Globus pallidus (tissue), 1 donor: ENCODE measurements at places on chromosomes 7 and 10.

DNA sequence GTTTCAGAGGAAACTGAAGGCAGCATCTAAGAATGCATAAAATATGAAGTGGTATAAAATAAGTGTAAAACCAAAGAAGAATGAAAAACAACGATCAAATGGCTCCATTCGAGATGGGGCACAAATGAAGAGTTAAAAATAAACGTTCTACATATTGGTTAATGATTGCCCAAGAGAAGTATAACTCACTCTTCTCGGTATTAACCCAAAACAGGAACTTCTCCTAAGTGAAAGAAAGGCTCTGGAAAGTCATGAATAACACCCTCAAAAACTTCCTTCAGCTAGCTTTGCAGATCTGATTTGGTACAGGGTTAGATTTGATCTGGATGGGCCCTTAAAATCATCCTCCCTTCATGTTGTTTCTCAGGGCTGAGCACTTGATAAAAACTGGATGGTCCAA, 94.3 kb upstream of the ADO start:
- no peak for DNase-seq

DNA sequence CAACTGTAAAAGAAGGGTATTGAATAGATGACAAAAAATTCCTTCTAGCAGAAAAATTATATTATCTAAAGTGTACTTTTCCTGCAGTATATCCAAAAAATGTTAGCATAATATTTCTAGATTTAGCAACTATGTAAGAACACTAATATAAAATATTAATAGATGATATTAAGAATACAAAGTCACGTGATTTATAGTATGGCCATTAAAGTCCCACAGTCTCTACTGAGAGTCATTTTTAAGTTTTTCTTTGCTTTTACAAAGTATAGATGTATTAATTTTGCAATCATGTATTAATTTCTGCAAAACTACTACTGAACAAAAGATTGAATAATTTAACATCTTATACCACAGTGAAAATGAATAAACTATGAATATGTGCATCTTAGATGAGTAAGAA, 94.9 kb downstream of the ZWINT start:
- no peak for DNase-seq

DNA sequence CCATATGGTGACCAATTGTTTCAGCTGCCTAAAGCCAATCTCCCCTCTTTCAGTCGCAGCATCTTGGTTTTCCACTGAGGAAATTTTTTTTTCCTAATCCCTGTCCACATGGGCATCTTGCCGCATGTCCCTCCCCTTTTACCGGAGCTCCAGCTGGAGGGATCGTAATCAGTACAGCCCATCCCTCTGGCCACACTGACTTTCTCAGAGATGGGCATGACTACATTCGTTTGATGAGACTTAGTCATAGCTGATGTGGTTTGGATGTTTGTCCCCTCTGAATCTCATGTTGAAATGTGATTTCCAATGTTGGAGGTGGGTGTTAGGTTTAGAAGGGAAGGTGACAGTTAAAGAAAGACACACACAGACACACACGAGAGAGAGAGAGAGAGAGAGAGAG, 186.8 kb upstream of the CXCL12 start:
- DNase-seq = no peak

DNA sequence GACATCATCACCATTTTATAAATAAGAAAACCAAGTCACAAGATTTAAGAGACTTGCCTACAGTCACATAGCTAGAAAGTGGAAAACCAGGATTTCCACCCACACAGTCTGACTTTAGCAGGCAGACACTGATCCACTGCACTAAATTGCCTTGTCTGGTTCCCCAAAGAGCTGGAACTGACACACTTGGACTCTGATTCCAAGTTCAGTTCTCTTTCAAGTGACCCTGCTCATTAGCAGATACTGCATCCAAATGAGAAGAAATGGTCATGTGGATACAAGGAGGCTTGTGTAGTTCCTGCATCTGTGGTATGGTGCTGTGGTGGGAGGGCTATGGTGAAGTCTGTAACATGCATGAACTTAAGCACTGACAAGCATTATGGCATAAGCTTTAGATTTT, 180.1 kb upstream of the MKLN1 start:
- peak; percentile 19 for DNase-seq

DNA sequence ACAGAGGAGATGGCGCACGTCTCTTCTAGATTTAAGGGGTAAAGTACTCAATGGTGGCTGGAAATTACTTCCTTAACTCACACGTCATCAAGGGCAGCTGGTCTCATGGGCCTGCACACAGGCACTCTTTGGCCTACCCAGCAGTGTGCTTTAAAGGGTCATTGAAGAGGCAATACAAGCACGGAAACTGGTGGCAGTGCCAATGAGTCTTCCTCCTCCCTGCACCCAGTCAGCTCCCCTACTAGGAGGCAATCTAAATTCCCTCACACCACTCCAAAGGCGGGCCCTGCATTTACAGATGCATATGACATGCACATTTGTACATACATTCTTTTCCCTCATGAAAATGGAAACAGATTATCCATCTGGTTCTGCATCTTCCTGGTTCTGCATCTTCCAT, 47.4 kb downstream of the PPIF start:
- no peak for DNase-seq

DNA sequence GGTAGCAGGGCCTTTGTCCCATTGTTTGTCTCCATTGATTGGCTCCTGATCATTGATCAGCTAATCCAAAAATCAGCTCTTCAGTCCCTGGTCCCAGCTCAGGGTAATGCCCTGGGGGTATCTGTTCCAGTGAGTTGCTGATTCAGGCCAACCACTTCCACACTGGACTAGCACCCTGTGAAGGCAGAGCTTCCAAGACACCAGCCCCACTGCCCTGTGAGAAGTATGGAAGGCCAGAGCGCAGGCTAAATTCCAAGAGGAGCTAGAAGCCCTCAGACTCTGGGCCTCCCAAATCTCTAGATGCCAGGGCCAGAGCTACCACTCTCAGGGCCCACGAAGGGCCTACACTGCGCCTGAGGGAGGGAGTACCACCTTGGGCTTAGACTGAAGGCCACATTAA, 10.4 kb downstream of the TMEM72 start:
- DNase-seq = no peak

DNA sequence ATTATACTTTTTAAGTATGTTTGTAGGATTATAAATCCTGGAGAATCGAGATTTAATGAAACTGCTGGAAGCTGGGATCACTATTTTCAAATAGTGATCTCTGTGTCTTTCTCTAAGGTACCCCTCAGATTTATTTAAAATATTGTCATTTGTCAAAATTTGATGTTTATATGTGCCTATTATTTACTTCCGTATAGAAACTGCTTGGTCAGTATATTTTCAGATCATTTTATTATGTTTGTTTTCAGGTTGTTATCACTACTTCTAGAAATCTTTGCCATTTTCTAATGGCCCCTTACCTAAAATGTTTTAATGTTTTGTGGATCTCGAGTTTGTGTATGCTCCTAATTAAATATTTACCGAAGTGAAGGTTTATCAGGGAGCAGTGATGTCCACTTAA, 183.7 kb downstream of the SND1 start:
- DNase-seq = no peak

DNA sequence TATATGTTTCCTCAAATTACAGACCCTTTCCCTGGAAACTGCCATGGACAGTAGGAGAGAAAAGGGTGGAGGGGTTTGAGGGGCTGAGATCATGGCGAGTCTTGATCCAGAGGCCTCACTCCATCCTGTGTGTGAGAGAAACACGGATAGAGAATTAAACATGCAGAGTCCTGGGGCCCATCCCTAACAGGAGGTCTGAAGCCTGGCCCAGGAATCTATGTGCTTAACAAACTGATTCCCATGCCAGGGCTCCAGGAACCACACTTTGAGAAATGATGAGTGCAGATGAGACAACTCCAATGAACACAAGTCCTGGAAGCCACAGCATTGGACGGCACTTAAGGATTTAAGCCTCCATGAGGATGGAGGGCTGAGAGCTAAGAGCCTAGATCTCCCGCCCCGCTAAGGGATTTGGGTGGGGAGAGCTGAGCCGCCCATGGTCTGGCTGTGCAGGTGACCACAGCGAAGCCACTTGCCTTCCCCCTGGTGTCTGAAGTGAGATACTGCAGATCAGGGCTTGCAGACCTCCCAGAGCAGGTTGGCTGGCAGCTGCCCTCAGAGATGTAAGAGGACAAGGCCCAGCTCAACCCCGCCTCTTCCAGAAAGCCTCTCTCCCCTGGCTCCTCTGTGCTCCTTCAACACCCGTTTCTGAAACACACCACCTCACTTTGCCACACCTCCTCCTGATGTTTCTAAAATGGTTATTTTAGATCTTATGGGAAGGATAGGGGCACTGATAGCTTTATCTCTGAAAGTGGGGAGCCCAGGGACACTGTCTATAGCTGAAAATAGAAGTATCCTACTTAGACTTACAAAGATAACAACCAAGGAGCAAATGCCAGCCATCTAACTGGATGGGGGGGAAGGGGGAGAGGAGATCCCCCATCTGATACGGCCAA, 24.8 kb upstream of the EIF5AL1 start:
- no peak for DNase-seq

GRCh38 chr10:93406364-93407145, 75.6 kb downstream of the MYOF start:
- no peak for DNase-seq

GRCh38 chr7:106220307-106220706, 64.5 kb downstream of the NAMPT start:
- DNase-seq = no peak

DNA sequence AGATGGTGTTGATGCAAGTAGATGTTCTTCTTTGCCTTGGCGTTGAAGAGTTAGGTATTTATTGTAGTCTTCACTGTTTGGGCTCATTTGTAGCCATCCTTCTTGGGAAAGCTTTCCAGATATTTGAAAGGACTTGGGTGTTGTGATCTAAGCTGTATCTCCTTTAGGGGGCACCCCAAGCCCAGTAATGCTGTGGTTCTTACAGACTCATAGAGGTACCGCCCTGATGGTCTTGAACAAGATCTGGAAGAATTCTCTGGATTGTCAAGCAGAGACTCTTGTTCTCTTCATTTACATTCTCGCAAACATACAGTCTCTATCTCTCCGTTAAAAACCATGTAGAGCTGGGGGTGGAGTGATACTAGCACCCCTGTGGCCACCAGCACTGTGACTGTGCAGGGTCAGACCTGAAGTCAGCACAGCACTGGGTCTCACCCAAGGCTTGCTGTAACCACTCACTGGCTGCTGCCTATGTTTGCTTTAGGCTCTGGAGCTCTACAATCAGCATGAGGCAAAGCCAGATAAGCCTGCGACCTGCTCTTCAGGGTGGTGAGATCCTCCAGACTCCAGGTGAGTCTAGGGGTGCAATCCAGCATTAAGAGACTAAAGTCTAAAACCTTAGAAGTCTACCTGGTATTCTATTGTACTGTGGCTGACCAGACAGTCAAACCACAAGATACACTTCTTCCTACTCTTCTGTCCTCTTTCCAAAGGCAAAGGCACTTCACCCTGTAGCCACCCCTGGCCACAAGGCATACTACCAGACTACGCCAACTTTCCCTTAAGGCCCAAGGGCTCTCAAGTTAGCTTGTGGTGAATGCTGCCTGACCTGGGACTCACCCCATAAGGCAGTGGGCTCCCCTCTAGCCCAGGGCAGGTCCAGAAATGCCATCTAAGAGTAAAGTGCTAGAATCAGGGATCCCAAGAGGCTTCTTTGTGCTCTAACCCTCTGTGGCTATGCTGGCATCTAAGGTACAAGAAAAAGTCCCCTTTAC, 209.7 kb upstream of the TMEM196 start:
- peak; percentile 12 for DNase-seq

- DNase-seq = no peak
These were observed 220.5 kb upstream of the HGF start for GRCh38 chr7:81990395-81990794.

- no peak for DNase-seq
These were observed 128.7 kb downstream of the INSYN2A start for GRCh38 chr10:127067542-127068194.

GRCh38 chr10:11014671-11015445, 2.8 kb upstream of the CELF2 start:
- DNase-seq = no peak

GRCh38 chr7:108611268-108611667, 41.6 kb downstream of the DNAJB9 start:
- DNase-seq = no peak

- DNase-seq = no peak
These were observed 44.4 kb upstream of the TOMM7 start for GRCh38 chr7:22867003-22867402.

GRCh38 chr10:42952931-42953683, 123.8 kb upstream of the RET start:
- no peak for DNase-seq

DNA sequence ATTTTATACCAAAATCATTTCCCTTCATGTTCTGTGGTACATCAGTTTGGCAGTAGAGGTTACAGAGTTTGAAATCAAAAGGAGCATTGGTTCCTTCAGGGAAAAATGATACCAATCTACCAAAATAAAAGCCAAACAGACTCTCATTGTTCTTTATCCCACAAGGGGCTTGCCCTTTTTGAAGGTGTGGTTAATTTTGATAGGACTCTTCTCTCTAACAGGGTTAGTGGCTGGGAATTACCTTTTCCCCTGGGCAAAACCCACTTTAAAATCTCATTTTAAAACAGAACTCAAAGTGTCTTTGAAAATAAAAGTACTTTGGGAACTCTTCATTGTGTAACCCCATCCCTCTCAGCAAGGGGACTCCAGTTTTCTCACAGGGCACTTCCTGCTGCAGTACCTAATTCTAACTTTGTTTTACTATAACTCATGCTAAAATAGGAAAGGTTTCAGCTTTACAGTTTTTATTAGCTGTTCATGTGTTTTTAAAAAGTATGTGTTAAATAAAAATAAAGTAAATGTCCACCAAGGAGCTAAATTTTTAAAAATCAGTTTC, 30.6 kb downstream of the SMNDC1 start:
- DNase-seq = no peak

- DNase-seq = no peak
These were observed 186.2 kb upstream of the MTPN start for GRCh38 chr7:136163340-136163801.

- no peak for DNase-seq
These were observed 148.6 kb downstream of the GRK5 start for GRCh38 chr10:119355930-119356329.

GRCh38 chr10:113651021-113651420, 12.8 kb downstream of the NRAP start:
- DNase-seq = no peak

DNA sequence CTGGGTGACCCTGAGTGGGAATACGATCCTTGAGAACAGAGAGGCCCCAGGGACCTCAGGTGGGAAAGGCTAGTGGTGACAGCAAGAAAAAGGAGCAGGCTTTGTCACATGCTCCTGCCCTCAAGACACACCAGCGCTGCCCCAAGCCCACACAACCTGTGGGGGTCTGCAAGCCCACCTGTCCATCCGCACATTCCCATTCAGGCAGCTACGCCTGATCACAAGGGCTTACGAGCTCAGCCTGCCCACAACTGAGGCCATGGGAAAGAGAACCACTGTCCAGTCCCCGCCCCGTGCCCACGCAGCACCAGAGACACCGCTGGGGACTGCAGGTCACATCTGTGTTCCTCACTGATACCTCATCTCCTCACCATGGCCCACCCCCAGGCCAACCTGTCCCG, 26.7 kb downstream of the EBF3 start:
- no peak for DNase-seq
